ENCODE measurements at places on chromosomes 11 and 22. TPM values are rescaled to one million over a fixed set of nuclear protein-coding genes. Genes with fewer than 3 reads are reported as not detected.

DNA sequence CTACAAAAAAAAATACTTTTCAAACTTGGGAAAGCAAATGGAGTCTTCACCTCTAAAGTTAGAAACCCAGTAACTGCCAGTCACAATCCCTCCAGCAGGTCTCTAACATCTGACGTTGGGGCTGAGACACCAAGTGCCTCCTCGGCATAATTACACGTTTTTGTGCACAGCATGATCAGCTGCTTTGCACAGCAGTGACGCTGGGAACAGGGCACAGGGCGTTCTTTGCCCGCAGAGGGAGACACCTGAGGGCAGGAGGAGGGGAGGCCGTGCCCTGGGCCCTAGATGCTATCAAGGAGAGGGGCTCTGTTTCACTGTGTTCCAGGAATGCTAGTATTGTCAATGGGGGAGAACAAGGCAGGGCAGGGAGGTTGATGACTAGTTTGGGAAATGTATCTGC lies 120.1 kb downstream of the PARVA start:
- no peak for DNase-seq

DNA sequence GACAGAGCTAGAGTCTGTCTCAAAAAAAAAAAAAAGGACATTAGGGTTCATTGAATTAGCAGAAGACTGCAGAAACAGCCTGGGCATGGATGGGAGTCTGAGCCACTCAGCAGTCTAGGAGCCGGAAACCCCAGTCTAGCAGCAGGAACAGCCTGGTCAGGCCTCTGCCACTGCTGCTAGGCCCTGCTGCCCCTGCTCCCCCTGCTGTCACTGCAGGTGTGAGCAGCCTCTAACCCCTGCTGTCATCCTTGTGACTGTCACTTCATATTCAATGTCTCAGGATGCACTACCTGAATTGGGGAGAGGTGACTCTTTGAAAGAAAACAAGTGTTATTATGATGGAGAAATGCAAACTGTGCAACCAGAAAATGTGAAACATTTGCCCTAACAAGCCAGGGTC lies 7.0 kb upstream of the DDX17 start:
- DNase-seq = no peak

DNA sequence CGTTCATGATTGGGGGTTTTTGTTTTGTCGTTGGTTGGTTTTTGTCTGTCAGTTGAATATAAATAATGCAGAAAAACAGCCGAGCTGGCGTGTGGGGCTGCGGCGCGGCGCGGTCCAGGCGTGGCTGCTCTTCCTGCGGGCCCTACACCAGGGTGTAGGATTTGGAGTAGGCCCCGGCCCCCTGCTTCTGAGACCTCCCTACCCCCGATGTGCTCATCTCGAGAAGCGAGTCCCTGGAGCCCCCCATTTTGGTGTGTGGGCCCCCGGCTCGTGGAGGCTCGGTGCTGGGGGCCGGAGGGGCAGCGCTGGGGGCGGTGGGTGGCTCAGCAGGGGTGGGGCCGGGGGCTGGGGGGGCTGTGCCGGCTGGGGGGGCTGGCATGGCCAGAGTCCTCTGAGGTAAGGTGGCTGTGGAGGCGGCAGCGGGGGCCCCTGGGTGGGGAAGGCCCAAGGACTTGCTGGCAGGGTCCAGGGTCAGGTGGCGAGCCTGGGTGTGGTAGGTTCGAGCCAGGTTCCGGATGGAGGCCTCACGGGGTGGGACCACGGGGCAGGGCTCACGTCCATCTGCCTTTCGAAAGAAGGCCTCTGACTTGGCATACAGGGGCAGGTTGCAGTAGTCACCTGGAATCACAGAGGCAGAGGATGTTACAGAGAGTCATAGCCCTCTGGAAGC lies 100.7 kb downstream of the CEP164 start:
- DNase-seq = no peak

LRRC32 gene
- total RNA-seq = 0.30 TPM

MIOX gene
- total RNA-seq = not detected

DNA sequence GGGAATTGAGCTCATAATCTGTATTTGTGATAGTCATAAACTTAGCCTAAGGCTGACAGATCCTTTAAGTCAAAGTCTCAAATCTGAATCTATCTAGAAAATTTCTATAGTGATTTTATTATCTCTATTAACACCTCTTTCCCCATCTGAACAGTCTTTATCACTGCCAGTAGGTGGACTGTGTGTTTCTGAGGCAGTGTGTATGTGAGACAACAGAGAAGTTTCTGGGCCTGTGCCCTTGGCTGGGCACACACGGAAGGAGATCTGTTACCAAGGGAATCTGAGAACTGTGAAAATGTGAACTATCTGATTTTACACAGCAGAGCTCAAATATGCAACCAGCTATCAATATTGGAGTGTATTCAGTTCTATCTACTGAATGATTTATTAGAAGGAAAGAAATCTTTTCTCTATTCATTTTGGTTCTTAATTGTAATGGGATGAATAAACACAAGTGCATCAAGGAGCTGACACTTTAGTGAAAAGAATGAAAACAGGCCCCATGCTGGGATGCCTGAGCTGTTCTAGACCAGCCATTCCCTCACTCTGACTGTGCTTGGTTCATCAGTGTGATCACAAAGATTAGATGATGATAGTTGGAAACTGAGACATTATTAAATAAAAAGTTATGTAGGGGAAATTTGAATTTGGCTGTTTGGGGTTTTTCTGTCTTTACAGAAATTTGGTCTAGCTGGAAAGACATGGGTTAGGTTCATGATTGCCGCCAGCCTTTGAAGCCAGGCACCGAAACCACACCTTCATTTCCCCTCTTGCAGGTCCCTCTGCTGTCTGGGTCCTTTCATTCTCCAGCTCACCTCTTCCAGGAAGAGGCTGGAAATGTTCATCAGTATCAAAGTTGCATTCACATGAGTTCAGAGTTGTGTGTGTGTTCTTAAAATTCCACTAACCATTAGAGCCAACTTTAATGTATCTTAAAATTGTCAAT lies 68.1 kb downstream of the LIF start:
- DNase-seq = no peak

DNA sequence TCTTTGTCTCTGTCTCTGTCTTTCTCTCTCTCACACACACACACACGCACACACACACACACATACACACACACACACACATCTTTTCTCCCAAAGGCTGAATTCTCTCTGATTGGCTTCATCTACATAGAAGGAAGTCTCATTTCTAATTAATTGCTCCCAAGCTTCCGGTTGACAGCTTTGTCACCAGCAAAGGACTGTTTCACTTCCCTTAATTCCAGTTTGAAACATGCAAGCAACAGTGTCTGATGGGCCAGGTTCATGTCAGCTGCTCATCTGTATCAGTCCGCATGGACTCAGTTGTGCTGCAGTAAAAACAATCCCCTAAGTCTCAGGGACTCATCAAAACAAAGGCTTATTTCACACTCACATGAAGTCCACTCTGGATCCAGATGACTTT lies 16.2 kb upstream of the PVALB start:
- no peak for DNase-seq

C11orf86 gene
- not detected for total RNA-seq

SCUBE2 gene
- total RNA-seq = 0.35 TPM

- no peak for DNase-seq
Observed at GRCh38 chr11:117281159-117281558, 10.0 kb upstream of the BACE1-AS start.

DNA sequence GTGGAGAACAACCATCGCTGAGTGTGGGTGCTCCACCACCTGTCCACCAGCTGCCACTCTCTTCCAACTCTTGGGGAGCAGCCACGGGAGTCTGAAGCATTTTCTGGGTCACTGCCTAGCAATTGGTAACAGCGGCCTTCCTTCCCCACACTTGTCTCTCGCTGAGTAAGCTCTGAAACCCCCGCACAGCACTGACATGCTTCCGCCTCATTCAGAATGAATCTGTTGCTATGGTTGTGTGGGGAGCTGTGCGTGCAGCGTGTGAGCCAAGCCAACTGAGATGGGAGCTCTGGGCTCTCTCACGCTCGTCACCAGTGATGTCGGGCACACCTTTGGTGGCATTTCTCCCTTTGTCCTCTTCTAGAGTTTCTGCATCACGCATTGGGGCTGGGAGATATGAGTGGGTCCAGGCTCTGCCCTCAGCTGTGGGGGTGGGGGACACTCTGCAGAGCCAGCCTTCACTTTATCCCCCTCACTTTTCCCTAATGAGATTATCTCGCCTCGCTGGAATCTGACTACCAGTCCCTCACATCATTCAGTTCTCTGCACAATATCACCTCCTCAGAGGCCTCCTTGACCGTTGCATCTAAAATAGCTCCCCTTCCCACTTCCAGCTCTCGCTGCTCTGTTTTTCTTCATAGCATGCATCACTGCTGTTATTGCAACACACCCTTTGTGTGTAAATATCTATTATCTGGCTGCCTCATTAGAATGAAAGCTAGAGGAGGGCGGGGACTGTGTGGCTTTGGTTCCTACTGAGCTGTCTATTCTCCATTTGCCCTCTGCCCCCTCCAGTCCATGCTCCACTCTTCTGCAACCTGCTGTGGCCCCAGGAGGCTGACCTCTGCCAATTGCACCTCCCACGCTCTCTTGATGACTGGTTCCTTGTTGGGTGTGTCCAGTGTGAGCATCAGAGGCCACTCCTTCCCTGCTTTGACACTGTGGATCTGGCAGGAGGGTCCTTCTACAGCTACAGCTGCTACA lies 569.9 kb upstream of the CADM1 start:
- DNase-seq = no peak

GSTT4 gene
- not detected for total RNA-seq

DNA sequence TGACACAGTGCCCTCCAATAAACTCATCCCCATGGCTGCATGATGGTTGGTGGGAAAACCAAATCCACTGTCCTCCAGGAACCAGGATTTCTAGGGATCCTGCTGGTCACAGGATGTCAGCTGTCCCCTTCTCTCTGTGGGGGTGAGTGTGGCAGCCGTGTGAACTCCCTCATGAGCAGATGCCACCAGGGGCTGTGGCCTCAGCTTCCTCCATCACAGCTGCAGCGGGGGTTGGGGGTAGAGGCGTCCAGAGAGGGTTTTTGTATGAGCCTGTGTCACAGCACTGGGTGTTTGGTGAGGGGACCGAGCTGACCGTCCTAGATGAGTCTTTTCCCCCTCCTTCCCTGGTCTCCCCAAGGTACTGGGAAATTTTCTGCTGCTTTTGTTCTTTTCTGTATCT lies 26.4 kb downstream of the IGLL5 start:
- peak; percentile 77 for DNase-seq

DNA sequence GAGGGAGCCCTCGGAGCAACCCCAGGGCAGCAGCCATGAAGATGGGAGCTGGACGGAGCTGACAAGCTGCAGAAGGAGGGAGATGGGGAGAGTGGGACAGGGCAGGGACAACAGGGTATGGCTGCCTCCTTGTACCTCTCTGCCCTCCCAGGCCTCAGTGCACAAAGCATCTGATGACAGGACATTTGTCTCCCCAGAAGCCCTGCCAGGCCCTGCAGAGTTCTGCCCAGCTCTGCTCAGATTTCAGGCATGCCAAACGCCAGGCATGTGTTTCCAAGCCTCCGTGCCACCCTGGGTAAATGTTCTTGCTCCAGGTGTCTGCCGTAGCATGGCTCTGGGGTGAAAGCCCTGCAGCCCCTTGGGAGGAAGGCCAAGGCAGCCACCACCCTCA lies 1.1 kb upstream of the IFITM10 start:
- DNase-seq = no peak

GRCh38 chr11:34299284-34299972 lies 58.4 kb downstream of the ABTB2 start:
- peak; percentile 13 for DNase-seq
